AG20443 (cell line): ENCODE measurements at places on chromosomes 7 and 10.

GRCh38 chr7:51075681-51076580 is 240.7 kb downstream of the COBL start:
- DNase-seq, result no peak

DNA sequence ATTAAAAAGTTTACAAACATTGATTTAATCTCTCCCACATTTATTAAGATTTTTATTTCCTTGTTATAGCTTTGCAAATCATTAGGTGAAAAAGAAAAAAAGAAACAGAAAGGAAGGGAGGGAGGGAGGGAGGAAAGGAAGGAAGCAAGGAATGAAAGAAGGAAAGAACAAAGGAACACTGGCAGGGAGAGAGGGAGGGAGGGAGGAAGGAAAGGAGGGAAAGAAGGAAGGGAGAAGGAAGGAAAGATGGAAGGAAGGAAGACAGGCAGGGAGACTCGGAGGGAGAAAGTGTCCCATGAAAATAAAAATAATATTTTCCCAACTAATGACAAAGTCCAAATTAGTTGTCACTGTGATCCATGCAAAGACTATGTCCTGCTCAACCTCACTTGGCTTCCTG is 6.3 kb upstream of the ITGA8 start:
- no peak for DNase-seq

DNA sequence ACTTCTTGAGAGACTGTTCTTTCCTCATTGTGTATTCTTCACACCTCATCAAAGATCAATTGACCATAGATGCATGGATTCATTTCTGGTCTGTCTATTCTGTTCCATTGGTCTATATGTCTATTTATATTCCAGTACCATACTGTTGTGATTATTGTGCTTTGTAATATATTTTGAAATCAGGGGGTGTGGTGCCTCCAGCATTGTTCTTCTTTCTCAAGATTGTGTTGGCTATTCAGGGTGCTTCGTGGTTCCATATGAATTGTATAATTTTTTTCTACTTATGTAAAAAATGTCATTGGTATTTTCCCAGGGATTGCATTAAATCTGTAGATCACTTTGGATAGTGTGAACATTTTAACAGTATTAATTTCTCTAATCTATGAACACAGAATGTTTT is 106.5 kb downstream of the EPC1 start:
- DNase-seq, result no peak

DNA sequence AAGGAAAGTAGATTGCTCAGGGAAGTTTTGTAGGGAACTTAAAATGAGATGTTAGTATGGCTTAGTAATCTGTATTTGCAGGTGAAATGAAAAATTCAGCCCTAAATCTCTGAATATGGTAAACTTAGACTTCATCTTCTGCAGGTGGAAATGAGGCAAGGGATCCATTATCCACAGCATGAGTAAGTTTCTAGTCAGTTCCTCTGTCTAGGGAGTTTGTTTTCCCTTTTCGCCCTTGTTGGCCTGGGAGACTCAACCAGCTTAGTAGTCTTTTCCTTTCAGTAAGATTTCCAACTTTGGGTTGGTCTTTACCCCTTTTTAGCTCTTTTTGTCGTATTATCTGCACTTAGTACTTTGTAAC is 65.6 kb downstream of the ZEB1 start:
- DNase-seq, result no peak

DNA sequence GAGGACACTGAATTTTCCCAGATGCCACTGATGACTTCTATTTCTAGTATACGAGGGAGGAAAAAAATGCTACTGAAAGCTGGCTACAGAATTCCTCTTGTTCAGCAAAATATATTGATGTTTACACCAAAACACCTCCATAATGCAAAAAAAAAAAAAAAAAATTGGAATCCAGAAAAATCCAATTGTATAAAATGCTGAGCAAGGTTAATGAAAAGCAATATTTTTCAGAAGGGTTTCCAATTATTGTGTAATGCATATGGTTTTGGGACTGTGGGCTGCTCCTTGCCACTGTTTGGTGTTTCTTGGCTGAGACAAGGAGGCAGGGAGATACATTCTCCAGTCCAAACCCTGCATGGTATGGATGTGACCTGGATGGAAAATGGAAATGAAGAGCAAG is 83.8 kb downstream of the LSM5 start:
- DNase-seq, result no peak

DNA sequence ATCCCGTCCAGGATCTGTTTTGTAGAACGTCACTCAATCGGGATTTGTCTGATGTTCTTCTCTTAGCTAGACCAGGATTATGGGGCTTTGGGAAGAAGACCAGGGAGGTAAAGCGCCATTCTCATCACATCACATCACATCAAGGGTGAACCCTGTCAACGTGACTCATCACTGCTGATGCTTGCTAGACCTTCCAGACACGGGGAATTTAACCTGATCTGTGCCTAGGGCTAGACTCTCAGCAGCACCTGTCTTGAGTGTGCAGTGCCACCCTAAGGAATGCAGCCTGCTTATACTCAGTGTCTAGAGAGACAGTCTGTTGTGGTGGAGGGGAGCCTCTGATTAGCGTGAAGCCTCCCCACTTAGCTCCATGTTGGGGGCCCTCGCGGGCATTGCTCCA is 678.6 kb upstream of the FOXK1 start:
- no peak for DNase-seq

DNA sequence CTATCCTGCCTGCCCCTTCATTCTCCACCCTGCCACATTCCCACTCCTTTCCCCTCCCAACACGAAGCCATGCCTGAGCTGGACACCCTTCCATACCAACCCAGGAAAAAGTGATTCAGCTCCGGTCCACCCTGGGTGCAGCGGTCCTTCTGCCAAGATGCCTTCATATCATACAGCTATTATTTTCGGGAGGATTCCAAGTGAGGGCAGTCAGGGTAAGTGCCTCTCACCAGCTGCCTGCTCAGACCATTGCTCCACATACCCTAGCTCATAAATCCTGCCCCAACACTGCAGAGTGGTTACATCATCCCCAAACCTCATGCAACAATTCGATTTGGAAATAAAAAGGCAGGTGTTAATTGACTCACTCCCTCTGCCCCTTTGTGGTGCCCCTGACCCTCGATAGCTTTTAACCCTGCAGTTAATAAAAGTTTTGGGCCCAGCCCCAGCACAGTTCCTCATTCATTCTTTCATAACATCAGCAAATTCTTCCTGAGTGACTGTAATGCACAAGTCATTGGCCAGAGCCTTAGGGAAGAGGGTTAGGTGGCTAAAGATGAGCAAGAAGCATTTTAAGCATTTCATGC is 42.6 kb downstream of the ZNF503 start:
- DNase-seq, result peak; percentile 90

DNA sequence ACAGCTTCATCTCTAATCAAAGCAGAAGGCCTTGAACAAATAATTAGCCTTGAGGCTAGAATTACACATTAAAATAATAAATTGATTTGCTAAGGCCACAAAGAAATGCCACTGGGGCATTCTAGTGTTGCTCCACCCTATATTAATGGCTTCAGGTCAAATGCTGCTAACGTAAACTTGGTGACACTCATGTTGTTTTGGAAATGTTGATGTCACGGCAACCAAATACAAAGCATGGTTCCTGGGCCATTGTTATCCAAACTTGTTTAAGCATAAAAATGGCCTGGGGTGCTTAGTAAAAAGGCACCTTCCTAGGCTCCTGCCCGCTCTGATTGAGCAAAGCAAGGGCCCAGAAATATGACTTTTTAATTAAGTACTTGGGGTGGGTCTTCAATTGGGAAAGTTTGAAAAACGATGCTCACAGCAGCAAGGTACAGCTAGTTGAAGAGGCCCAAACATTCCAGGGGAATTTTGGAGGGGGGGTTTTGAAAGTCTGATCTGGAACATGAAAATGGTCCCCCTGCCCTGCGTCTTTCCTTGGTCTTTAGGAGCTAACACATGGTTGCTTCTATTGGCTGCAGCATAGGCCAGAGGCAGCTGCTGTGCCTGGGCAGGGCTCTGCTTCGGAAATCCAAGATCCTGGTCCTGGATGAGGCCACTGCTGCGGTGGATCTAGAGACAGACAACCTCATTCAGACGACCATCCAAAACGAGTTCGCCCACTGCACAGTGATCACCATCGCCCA is 67.8 kb downstream of the ABCC2 start:
- no peak for DNase-seq

GRCh38 chr10:16986082-16986405 is 143.6 kb downstream of the CUBN start:
- DNase-seq, result no peak

DNA sequence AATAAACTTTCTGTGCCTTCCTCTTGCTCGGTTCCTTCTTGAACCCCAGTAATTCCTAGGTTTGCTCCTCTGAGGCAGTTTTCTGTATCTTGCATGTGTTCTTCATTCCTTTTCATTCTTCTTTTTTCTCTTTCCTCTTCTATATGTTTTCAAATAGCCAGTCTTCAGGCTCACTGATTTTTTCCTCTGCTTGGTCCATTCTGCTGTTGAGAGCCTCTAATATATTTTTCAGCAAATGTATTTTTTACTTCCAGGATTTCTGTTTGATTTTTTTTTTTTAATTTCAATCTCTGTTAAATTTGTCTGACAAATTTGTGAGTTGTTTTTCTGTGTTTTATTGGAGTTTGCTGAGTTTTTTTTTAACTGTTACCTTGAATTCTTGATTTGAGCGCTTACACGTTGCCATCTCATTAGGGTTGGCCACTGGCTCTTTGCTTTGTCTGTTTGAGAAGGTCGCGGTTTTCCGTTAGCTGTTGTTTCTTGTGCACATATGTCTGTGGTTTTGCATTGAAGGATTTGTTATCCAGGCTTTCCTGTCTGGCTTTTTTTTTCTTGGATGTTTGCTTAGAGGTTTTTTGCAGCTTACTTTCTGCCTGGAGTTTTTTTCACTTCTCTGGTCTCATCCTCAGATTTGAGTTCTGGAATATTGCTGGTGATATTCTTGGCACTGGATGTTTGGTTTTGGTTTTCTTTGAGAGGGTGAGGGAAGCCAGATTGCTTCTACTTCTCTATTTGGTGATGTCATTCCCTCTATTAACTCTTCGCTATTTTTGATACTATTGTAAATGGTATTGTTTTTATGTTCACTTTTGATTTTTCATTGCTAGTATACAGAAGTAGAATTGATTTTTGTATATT is 12.7 kb downstream of the SPRN start:
- DNase-seq, result no peak

- no peak for DNase-seq
These were observed 83.1 kb upstream of the EGR2 start for GRCh38 chr10:62899311-62899710.

- DNase-seq, result peak; percentile 20
These were observed 3.1 kb upstream of the ABCA13 start for GRCh38 chr7:48168159-48168558.

- no peak for DNase-seq
These were observed 7.7 kb downstream of the VPS50 start for GRCh38 chr7:93239824-93240223.

DNA sequence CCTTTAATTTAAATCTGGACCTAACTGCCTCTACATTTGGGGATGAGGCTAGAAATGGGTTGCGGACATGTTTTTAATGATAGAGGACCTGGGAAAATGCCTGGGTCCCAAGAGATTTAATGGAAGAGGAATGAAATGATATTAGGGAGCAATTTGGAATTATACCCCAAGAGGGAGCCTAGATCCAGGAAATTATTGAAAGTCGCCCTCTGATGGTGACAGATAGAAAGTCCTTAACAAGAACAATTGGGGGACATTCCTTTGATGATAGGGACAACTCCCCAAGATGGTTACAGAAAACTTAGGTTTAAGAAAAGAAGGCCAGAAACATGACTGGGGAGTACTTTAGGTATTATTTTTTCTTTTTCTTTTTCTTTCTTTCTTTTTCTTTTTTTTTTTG is 9.5 kb upstream of the TSGA13 start:
- DNase-seq, result peak; percentile 57

- no peak for DNase-seq
These were observed 100.5 kb upstream of the ZNF32 start for GRCh38 chr10:43749145-43749576.

- no peak for DNase-seq
These were observed 152.0 kb upstream of the NRBF2 start for GRCh38 chr10:62981096-62981495.

GRCh38 chr7:38329340-38329739 is 55.9 kb upstream of the TARP start:
- no peak for DNase-seq

GRCh38 chr7:13986208-13986607 is 3.3 kb downstream of the ETV1 start:
- no peak for DNase-seq

DNA sequence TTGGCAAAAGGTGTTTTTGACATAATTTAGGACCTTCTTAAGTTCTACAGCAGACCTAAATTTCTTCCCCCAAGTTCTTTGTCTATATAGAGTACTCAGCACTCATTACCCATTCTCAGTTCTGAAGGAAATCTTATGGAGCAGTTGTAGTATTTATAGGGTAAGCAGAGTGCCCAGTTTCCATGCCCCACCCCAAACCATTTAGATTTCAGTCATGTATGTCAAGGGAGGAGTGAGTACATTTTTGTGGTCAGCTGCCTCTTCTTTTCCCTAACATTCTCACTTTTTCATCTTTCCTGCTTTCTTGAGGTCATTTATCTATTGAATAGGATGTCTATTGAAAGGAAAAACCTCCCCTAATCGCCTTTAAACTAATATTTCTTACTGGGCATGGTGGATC is 83.3 kb downstream of the KAT6B start:
- DNase-seq, result no peak

- DNase-seq, result peak; percentile 98
These were observed at the start of gene SRRT for GRCh38 chr7:100874577-100875355. SRRT (plus strand) TSS chr7:100875103; CDS start chr7:100875591, 488 bp downstream.

DNA sequence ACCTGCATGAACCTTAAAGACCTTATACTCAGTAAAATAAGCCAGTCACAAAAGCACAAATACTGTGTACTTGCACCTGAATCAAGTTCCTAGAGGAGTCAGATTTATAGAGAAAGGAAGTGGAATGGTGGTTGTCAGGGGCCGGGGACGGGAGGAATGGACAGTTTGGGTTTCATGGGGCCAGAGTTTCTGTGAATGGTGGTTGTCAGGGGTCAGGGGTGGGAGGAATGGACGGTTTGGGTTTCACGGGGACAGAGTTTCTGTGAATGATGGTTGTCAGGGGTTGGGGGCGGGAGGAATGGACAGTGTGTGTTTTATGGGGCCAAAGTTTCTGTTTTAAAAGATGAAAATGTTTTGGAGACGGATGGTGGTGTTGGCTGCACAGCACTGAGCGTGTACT is 260.0 kb upstream of the MKI67 start:
- no peak for DNase-seq

DNA sequence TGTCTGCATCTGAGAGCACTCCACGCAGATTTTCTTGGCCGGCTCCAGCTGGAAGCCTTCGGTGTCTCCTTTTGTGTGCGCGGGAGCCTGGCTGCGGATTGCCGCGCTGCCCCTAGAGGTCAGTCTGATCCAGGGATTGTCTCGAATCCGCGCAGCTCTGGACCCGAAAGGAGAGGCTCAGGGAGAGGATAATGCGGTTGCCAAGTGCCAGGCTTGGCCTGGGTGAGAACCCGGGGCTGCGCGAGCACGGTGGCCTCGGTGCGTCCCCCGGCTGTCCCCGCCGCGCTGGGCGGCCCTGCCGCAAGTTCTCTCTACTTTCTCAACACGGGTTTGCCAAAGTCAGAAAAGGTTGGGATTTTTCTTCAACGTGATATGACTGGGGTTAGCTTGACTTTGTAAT is 140.9 kb downstream of the ADCYAP1R1 start:
- DNase-seq, result peak; percentile 84

- DNase-seq, result no peak
These were observed 18.6 kb downstream of the WDR37 start for GRCh38 chr10:1074748-1075308.

- DNase-seq, result no peak
These were observed 285.5 kb upstream of the IGFBP3 start for GRCh38 chr7:46206476-46207060.
